Iris pigment epithelial cell (primary cell): ENCODE measurements at places on chromosomes 4 and X.

DNA sequence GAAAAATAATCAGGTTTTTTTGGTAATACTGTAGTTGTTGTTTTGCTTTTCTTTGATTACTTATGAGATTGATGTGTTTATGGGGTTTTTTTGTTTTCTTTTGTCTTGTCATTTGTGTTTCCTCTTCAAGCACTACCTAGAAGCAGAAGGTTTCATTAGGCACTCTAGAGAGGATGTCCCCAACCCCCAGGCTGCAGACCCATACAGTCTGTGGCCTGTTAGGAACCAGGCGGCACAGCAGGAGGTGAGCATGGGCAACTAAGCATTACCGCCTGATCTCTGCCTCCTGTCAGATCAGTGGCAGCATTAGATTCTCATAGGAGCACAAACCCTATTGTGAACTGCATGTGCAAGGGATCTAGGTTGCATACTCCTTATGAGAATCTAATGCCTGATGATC, 22.9 kb upstream of the NOCT start:
- DNase-seq: no peak

- peak; percentile 28 for DNase-seq
These were observed 8.7 kb upstream of the TIMP1 start for GRCh38 chrX:47573341-47574075.

DNA sequence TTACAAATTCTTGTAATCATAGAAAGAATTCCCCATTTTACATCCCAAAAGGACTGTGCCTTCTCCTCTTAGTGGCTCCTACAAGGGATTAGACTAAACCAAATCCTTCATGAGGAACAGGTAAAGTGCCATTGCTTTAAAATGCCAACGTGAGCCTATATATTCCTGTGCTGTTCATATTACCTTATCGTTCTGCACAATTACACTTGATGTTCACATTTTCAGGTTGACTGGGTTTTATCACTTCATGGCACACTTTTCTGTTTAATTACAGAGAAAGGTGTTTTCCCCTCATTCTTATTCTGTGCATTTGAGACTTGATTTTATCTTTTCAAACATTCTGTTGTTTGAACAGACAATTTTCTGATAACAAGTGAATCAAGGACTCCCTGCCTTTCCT, 645.6 kb upstream of the FTHL17 start:
- DNase-seq: no peak

DNA sequence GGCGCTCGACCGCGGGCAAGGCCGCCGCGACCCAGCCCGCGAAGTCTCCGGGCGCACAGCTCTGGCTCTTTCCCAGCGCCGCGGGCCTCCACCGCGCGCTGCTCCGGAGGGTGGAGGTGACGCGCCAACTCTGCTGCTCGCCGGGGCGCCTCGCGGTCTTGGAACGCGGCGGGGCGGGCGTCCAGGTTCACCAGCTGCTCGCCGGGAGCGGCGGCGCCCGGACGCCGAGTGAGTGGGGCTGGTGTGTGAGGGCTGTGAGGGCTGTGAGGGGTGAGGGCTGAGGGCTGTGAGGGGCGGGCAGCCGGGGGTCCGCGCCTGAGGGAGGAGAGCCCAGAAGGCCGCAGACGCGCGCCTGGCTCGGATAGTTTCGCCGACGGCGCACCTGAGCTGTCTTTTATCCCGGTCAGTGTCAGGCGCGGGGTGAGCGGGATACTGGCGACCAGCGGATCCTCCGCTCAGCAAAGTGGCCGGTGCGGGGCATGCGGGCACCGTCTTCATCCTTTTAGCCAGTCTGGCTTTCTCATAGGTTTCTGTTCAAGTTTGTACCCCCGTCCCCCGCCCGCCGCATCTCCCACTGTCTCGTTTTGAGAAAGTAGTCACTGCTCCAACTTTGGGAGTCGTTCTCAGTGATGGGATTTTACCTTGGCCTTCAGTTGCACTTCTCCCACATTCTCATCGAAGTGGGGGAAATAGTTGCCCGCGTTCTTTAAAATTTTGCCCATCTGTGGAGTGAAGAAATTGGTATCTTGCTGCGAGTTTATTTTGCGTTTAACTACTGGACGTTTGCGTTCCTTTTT, 586 bp downstream of the HERC5 start:
- DNase-seq: peak; percentile 25

GRCh38 chrX:136629084-136629750, 18.7 kb upstream of the CD40LG start:
- no peak for DNase-seq

DNA sequence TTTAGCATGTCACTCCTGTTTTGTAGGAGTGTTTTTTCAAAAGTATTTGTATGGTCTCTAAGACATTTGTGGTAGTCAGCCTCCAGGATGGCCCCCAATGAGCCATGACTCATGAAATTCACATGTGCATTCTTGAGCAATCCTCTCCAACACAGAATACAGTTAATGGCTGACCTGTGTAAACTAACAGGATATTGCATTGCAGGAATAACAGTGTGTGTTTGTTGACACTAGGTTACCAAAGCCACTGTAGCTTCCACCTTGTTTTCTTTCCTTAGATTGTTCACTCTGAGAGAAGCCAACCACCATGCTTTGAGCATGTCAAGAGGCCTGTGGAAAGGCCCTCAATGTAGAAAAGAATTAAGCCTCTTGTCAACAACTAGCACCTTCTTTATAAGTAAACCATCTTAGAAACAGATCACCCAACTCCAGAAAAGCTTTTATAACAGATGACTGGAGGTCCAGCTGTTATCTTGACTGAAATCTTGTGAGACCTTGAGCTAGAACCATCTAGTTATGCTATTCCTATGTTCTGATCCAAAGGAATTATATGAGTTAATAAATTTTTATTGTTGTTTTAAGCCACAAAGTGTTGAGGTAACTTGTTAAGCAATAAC, 28.5 kb downstream of the TBCK start:
- peak; percentile 96 for DNase-seq

- DNase-seq: no peak
These were observed 14.2 kb downstream of the ATP5ME start for GRCh38 chr4:659851-660250.
